ENCODE measurements at places on chromosomes 4 and X.

DNA sequence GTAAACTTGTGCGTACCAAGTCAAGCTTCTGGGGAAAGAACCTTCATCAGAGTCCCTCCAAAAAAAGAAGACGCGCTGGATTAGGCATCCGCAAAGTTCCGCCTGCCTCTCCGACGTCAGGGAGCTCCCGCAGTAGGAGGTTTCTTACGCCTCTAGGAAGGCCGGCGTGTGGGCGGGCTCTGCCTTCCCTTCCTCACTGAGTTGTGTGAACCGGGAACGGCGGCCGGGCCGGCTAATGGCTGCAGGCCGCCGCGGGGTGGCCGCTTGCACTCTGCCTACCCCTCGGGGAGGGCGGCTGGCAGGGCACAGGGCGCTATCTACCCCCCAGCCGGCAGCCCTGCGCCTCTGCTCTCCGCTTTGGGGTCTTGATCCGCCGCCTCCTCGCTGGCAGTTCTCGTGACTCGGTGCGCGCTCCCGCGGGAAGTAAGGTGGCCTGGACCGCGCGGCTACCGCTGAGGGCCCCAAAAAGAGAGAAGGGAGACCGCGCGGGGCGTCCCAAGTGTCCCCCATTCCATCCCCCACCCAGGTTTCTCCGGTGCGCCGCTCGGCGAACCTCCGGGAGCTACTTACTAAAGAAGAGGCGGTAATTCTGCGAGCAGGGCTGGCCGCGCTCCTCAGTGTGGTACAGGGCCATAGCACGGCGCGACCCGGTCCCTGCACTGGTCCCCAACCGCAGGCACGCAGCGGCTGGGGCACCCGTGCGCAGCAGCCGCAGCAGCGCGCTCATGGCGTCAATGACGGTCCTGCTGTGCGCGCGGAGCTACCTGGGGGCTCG lies at the start of gene PPA2:
Gene PPA2 (minus strand): TSS at position 739 of the 775 bp plus-strand sequence. CDS start 12 bp downstream, at position 727.
- DNase-seq, result peak; percentile 66

- DNase-seq, result no peak
Observed at GRCh38 chrX:139448996-139449395, 81.5 kb upstream of the F9 start.

DNA sequence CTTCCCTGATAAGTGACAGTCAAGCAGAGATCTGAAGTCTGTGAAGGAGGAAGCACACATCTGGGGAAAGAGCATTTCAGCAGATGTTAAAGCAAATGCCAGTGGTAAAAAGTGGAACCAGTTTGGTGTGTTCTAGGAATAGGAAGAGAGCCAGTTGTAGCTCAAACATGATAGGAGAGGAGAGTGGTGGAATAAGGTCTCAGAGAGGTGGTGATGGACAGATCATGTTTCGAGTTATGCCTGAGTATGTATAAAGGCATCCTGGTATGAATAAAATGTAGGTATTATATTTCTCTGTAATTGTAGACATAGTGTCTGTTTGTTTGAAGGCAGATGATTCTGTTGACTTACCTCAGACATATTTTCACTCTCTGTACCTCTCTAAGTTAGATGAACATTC lies 89.1 kb downstream of the LARP7 start:
- no peak for DNase-seq

DNA sequence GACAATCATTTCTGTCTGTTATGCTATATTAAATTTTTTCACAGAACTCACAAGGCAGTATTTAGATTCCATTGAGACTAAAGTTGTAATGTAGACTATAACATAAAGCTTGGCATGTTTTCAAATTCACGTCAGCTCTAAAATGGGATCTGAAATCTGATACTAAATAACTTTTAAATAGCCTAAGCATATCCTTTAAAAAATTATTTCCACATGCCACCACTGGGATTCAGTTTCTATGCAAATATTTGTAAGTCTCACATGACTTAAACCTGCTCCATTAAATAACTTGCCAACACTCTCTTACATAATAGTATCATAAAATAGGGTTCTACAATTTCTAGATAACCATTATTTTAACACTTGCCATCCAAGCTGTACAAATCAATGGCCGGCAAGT lies 32.4 kb downstream of the KLHL8 start:
- DNase-seq, result no peak

- DNase-seq, result no peak
Observed at GRCh38 chr4:21695141-21695540, 253.4 kb downstream of the KCNIP4 start.

DNA sequence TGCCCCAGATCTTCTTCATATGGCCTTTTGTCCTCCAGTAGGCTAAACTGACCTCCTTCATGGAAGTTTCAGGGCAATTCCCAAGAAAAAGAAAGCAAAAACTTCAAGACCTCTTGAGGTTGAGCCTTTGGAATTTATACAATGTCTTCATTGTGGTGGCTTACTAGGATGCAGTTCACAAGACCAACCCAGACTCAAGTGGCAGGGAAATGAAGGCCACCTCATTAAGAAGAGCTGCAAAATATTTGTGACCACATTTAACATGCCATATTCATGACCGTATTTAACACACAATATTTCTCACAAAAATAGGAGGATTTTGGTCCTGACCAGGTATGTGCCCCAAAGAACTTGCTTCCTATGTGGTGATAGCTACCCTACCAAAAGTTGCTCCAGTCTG lies 605.5 kb upstream of the PITX2 start:
- no peak for DNase-seq

- DNase-seq, result peak; percentile 43
Observed at GRCh38 chr4:182917182-182918043, at the start of gene DCTD. DCTD (minus strand) TSS chr4:182917386; CDS start chr4:182915568, 1,818 bp downstream.

DNA sequence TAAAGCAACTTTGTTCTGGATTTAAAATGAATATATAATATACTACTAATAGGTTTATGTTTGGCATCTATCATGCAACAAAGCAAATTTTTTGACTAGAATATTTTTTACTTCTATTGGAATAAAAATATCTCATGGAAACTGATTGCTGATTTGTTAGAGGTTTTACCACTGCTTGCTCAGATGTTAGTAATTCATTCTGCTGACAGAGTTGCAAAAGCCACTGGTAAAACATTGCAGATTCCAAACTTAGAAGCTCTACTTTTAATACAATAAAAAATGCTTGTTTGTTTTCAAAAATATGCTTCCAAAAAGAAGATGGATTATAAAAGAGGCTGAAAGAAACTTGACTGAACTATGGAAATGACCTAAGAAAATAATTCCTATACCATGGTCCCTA lies 795.2 kb downstream of the PCDH18 start:
- no peak for DNase-seq

- DNase-seq, result no peak
Observed at GRCh38 chr4:53914313-53915016, 149.9 kb downstream of the CHIC2 start.
